ENCODE measurements at places on chromosomes 4 and X.

GRCh38 chr4:87219632-87220093 is 755 bp downstream of the KLHL8 start:
- DNase-seq: peak; percentile 66

DNA sequence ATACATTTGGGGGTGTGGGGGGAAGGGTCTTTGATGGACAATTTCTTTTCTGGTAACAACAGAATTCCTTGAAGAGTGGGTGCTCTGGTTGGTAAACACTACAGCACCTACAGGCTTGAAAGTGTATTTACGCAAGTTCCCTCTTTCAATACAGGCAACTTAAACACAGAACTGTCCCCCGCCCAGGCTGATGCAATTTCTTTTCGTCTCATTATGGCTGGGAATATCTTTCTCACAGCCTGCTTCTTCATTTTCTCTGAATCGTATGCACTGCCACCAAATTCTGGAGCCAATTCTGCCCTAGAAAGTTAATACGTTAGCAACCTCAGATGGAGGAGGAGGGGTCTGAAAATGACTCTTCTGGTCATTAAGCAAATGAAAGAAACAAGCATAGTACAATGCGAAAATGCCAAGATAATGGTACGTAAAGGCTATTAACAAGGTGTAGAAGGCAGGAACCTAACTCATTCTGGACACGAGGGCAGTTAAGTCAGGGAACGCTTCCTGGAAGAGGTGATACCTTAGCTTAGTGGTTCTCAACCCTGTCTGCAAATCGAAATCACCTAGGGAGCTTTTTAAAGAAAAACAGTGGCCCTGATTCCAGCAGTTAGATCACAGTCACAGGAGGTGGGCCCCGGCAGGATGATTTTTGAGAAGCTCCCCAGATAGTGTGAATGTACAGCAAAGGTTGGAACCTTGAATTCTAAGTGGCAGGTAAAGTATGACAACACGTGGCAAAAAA is 1.0 kb downstream of the AGA start:
- peak; percentile 39 for DNase-seq

DNA sequence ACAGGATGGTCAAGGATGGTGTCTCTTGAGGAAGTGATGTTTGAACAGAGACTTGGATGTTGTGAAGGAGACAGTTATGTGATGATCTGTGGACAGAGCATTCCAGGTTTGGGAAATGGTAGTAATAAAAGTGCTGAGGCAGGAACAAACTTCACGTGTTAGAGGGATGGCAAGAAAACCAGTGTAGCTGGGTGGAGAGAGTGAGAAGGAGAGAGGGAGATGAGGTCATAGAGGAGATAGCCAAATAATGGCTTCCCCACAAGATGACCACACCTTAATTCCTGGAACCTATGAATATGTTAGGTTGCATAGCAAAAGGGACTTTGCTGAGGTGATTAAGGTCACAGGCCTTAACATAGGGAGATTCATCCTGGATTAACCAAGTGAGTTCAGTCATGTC is 75.6 kb upstream of the GPR50 start:
- no peak for DNase-seq

GRCh38 chr4:1396806-1397455 is 9.3 kb downstream of the NKX1-1 start:
- no peak for DNase-seq

- no peak for DNase-seq
Measured at GRCh38 chr4:52299120-52299519, 248.0 kb downstream of the SPATA18 start.

DNA sequence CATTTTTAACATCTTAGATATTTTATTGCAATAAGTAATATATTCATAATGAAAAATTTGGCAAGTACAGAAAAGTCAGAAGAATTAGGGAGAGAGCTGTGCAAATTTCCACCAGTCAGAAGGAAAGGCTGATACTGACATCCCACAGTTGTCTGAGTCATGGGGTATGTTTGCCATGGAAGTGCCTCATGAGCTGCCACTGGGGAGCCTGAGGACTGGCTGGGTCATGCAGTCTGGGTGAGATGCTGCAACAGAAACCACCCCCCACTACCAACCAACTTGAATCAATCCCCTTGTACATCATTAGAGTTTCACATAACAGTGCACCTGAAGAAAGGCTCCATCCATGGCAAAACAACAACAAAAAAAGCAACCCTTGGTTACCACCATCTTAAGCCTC is 45.2 kb upstream of the ENPP6 start:
- no peak for DNase-seq

DNA sequence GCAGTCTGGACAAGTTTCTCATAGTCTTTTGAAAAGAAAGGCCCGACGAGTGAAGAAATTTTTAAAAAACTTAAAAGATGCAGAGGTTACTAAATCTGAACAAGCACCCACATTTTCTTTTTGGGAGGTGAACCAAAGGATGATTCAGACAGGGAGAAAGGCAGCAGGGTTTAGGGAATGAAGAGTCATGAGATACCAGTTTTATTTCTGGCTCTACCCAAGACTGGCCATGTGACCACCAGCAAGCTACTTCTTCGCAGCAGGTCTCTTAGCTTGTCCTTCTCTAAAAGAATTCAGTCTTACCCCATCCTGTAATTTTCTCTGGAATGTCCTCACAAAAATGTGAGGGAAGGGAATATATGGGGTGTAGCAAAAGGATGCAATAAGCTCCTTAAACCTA is 37.6 kb downstream of the AMOT start:
- DNase-seq: no peak

DNA sequence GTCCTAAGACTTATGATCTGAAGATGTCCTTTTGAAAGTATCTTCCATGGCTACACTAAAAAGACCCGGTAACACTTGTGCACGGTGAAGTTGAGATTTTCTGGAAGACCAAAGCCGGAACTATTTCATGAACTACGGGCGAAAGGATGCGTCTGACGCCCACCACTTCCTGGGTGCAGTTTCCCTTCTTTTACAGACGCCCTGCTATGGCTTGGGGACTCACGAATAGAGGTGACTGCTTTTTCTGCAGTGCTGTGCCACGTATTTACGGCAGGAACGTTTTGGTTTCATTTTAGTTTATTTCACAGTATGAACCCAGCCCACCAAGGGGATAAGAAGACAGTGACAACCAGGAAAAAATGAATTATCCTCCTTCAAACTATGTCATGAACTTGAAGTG is 180.4 kb downstream of the AFAP1 start:
- peak; percentile 75 for DNase-seq

DNA sequence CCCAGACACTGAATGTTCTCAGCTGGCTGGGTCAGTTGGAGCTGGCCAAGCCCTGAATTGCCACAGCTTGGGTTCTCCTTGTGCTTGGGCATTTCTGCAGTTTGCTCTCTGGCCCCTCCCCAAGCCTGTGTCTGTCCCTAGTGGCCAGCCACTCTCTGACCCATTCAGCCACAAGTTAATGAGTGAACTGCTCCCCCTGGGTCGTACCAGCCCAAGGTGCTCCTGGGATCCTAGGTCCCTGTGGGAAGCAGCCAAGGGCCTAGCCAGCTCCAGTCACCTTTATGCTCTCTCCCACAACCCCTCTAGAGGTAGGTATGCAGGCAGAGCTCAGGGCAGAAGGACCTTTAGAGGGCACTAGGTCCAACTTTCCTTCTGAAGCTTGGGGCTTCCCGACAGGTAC is 51.5 kb downstream of the STARD8 start:
- DNase-seq: no peak

DNA sequence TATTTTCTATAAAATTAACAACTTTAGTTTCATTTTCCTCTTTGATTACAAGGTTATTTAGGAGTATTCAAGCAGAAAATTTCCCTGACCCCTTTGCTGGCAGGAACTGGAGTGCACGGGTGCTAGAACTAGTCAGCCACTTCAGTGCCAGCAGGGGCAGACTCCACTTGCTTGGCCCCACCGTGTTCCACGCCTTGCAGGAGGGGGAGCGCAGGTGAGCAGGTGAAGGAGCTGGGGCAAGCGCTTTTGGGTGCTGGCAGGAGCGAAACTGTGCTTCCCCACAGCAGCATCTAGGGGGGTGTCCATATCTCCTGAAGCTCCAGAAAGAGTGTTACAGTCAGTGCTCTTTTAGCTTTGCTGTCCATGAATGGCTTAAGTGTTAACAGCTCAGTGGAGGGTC is 45.5 kb downstream of the MID2 start:
- no peak for DNase-seq

DNA sequence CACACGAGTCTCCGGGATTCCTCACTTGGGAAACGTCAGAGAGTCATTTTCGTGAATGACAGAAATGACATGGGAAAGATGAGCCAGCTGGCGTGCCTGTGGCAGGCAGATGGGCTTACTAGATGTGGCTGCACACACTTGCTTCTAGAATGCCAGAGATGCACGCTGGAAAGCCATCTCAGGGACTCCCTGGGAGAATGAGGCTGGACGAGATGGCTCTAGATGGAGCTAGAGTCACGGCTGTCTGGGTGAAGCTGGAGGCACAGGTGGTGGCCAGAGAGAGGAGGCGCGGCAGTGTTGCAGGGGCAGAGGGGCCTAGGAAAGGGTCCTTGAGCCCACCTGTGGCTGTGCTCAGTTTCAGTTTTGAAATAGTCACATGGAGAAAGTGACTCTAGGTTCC is 26.0 kb downstream of the TKTL1 start:
- no peak for DNase-seq

DNA sequence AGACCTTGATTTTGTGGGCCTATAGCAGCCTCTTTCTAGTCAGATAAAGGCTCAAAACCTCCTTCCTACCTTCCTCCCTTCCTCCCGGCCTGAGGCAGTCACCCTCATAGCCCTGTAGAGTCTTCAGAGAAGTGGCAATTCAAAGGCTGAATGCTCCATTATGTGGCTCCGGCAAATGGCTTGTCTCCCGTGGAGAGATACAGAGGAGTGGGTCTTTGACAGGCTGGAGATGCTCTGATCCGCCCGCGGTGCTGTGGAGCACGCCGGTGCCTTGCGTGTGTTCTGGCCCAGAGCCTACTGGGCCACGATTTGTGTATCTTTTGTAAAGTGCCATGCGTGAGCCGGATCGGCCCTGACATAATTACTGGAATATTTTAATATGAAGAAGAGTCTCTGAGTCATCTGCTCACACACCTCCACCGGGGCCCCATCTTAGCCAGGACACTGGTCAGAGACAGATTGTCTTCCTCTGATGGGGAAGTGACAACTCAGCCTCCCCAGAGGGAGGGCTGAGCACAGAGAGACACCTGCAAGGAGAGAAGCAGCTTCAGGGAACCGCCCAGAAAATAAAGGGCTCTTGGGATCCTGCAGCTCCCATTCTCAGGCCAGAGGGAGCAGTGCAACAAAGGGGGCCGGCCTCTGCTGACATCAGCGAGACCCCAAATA is 88.7 kb downstream of the DCTD start:
- no peak for DNase-seq

- no peak for DNase-seq
Measured at GRCh38 chrX:153905481-153906095, 1.1 kb downstream of the AVPR2 start.

GRCh38 chr4:63965875-63966274 is 443.4 kb downstream of the TECRL start:
- no peak for DNase-seq

- no peak for DNase-seq
Measured at GRCh38 chr4:124183926-124184325, 528.6 kb downstream of the ANKRD50 start.

DNA sequence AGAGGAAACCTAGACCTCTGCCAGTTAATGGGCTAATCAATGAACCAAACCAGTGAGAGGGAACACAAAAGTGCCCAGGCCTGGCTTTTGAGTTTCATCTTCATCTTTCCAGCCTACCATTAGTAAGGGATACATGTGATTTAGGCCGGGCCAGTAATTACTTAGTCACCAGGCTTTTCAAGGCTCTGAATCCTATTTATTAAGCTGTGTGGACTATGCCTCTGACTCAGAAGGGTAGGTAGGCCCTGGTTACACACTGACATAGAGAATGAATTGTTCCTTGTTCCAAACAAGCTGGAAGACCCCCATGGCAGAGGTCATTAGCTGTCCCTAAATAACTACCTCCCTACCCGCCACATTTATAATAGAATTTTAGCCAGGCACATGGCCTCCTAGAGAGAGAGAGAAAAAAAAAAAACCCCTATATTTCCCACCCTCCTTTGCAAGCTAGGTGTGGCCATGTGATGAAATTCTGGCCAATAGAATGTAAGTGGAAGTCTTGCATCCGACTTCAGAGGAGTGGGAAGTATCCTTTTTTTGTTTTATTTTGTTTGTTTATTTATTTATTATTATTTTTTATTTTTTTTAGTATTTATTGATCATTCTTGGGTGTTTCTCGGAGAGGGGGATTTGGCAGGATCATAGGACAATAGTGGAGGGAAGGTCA is 112.3 kb upstream of the BCOR start:
- DNase-seq: no peak

GRCh38 chrX:14729058-14729457 is 143.8 kb downstream of the FANCB start:
- no peak for DNase-seq

DNA sequence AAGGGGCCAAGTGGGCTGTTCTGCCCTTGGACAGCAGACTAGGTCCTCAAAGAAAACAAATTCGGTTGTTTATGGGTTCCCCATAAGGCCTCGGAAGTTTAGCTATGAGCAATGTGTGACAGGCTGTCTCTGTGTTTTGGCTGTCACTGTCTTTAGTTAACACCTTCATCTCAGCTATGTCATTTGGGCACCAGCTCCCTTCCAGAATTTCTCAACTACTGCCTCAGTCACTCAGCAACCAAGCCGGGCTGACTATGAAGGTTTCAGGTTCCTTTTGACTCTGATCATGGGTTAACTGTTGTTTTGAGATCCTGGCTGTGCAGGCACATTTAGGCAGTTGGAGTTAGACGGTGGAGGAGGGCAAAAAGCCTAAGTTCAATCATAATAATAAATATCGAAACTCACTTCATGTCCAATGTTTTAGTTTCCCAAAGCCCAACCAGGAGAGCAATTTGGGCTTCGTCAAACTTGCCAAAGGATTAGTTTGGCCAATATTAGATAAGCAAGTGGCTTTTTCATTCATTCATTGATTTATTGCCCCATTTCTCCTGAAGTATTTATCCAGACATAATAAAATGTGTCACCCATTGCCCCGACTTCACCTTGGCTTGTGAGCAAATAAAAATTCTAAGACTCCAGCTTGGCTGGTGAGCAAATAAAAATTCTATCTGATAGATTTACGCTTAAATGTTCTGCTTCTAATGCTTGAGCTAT is 9.1 kb upstream of the PAGE1 start:
- DNase-seq: no peak

- no peak for DNase-seq
Measured at GRCh38 chr4:17398805-17399204, 113.1 kb downstream of the QDPR start.

GRCh38 chr4:20528508-20528907 is 171.8 kb upstream of the PACRGL start:
- no peak for DNase-seq

GRCh38 chrX:44698357-44698756 is 145.5 kb upstream of the DUSP21 start:
- no peak for DNase-seq

Data from stimulated activated CD8-positive, alpha-beta memory T cell treated with anti-CD3 and anti-CD28 coated beads, Interleukin-4, amount 100 ng/mL, for 48 hours (primary cell).